ENCODE measurements at places on chromosomes 6 and 20. TPM values are rescaled to one million over a fixed set of nuclear protein-coding genes. Genes with fewer than 3 reads are reported as not detected.
A peak's percentile ranks its signal among the peaks of the same experiment; 100 is the strongest.

Gene RAET1E
- 0.29 TPM for polyA plus RNA-seq

Gene SLC4A11
- 2.3 TPM for polyA plus RNA-seq

GRCh38 chr6:24649691-24650090, 3.7 kb upstream of the KIAA0319 start:
- DNase-seq, result no peak

- no peak for DNase-seq
These were observed 15.9 kb upstream of the MDFI start for GRCh38 chr6:41622206-41622988.

- DNase-seq, result peak; percentile 82
These were observed 179.7 kb upstream of the MYLIP start for GRCh38 chr6:15948930-15949900.

Measured in renal pelvis (tissue), 12 donors.